ENCODE measurements at places on chromosomes 2 and 18.

GRCh38 chr18:61827591-61827990 is 65.2 kb downstream of the RNF152 start:
- no peak for DNase-seq

DNA sequence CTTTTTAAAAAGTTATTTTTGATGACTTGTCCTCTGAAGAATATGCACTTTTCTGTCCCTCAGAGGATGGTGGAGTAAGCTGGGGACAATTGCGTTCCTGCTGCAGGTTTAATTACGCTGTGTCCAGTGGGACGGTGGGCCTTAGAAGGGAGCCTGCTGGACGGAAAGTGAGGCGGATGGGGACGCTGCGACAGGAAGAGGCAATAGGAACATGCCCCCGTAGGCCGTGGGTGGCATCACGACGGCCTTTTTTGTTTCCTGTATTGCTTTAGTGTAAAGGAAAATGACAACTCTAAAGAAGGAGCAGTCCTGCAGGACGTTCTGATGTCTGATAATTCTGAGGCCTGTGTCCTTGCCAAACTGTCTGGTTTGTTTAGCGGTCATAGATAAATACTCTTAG is 121.6 kb downstream of the NFATC1 start:
- DNase-seq, result peak; percentile 66

DNA sequence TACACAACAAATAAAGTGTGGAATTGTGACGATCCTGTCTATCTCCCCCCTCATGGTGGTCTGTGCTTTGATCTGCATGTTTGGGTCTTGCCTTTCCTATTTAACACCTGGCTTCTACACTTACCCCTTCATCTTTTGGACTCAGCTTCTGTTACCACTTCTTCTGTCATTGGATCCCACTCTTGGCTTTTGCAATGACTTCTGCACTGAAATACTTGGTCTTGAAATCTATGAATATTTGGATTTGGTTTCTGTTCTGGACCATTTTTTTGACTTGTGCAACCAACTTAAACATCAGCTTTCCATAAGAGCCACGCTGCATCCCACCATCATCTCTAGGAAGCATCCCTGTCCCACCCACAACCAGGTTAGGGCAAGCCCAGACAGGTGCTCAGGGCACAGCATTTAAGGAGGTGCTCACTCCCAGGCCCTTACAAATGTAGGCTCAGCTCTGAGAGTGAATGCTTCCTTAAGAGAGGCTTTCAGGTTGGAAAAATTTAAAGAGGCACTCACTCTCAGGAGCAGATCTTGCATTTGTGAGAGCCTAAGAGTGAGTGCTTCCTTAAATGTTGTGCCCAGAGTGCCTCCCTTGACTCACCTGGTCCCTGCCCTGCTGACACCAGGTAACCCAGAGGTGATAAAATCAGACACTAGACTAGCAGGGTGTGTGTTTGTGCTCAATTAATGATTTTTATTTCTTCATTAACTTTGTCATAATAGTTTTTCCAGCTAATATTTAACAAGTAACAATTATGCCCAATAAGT is 124.5 kb upstream of the SH3BP4 start:
- no peak for DNase-seq

DNA sequence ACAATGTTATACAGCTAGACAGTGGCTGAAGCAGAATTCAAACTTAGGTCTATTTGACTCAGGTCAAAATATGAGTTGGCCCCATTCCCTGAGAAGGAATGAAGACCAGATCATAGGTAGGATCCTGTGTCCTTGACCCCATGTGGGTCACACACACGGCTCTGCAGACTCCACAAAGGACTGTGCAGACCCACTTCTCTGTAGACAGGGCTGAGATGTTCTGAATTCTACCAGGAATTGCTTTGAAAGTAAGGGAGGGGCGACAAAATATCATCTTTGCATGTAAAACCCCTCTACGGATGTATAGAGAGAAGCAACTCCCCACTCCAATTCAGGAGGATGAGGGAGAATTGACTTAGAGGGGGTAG is 62.3 kb upstream of the CTIF start:
- DNase-seq, result no peak

DNA sequence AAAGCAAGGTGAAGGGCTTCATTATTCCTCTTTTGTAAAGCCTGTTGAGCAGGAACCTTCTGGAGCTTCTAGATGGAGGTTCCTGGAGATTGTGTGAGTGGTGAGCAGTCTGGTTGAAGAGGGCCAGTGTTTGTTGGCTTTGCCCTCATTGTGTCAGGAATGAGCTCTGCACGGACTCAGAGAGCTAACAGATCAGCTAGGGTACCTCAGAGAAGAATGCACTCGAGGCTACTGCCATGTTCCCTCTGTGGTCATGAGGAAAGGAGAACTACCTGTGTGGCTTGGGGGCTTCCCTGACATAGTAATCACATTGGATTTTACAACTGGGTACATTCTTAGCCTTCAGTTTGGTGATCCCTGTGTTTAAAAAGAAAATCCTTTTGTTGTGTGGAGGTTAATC is 46.6 kb downstream of the SPTBN1 start:
- DNase-seq, result no peak

DNA sequence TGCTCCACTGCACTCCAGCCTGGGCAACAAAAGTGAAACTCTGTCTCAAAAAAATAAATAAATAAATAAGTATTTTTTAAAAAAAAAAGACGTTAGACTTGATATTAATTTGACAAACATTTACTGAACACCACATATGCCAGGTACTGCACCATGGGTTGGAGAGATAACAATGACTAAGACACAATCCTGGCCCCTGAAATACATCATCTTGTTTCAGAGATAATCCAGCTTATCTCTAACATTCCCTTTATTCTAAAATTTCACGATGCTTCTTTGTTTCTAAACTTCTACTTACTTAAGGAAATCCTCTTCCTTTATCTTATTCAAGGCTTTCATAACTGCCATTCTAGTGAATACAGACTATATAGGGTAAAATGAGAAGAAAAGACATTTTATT is 55.0 kb upstream of the PEX13 start:
- no peak for DNase-seq

DNA sequence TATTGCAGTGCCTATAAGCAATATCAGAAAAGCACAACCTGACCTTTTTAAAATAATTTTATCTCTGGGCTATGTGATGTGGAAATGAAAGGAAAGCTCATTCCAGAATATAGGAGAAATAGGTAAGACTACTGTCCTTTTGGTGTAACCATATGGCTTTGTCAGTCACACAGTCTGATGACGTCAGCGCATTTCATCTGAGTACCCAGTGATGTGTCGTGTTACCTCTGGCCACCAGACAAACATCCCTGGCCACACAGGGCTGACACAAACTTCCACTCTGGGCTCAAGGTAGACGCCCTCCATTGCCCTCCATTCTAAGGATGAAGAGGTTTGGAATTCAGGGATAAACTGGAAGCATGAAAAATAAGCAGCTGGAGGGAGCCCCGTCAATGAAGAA is 506.7 kb downstream of the CMPK2 start:
- DNase-seq, result no peak

DNA sequence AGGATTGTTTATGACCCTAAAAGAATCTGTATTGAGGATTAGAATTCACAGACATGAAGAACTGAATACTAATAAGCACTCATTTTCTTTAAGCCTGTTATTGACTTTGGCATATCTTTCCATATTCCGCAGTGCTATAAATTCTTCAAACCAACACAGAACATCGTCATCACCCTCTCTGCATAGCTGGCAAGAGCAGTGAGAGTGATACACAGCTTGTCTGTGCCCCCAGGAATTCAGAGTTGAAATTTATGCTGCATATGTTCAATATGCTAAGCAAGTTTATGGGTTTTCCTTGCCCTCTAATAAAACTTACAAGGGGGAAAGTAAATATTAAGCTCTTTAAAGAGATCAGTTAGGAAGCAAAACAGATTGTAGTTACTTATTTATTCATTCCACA is 32.7 kb downstream of the CTLA4 start:
- DNase-seq, result no peak

GRCh38 chr18:21387886-21388285 is 145.9 kb downstream of the GREB1L start:
- DNase-seq, result no peak

DNA sequence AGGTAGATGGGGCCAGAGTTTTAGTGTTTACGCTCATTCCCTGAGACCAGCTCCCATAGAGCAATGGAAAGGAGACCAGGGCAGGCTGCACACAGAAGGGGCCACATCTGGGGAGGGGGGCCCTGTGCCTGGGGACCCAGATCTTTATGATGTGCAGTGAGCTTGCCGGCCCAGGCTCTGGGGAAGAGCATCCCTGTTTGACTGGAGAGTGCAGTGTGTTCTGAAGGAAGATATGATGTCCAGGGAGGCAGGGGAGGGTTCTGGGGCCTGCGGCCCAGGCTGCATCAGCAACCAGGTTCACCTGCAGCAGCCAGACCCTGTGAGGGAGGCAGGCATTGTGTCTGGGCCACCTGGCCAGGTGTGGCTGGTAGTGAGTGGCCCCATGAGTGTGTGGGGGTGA is 13.8 kb downstream of the TPO start:
- no peak for DNase-seq

DNA sequence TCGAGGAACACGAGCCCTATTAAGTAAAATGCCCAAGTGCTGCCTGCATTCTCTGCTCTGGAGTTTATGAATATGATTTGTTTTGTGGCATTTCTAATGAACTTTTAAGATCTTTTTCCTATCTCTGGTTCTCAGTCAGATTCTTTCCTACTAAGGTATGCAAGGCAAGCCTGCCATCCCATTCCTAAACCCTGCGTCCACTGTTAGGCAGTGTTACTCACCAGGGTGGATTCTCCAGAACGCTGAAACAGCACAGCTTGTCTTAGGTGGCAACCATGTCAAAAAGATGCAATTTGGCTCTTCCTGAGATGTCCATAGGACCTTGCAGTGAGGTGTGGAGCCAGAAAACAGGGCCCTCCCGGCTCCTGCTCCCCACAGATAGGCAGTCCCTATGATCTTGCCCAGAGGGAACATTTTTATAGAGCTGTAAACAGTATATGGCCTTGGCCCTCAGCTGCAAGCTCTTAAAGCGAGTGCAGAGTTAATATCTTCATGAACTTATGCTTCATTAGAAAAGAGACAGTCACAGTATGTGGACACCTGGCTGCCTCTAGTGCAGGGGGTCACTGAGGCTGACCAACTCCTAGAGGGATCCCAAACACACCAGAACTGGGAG is 84.4 kb downstream of the TPGS2 start:
- no peak for DNase-seq

- DNase-seq, result no peak
Observed at GRCh38 chr2:155033652-155034051, 335.2 kb downstream of the KCNJ3 start.

- no peak for DNase-seq
Observed at GRCh38 chr2:63049970-63050333, 678 bp upstream of the OTX1 start.
